ENCODE measurements at places on chromosomes 16 and 17.

DNA sequence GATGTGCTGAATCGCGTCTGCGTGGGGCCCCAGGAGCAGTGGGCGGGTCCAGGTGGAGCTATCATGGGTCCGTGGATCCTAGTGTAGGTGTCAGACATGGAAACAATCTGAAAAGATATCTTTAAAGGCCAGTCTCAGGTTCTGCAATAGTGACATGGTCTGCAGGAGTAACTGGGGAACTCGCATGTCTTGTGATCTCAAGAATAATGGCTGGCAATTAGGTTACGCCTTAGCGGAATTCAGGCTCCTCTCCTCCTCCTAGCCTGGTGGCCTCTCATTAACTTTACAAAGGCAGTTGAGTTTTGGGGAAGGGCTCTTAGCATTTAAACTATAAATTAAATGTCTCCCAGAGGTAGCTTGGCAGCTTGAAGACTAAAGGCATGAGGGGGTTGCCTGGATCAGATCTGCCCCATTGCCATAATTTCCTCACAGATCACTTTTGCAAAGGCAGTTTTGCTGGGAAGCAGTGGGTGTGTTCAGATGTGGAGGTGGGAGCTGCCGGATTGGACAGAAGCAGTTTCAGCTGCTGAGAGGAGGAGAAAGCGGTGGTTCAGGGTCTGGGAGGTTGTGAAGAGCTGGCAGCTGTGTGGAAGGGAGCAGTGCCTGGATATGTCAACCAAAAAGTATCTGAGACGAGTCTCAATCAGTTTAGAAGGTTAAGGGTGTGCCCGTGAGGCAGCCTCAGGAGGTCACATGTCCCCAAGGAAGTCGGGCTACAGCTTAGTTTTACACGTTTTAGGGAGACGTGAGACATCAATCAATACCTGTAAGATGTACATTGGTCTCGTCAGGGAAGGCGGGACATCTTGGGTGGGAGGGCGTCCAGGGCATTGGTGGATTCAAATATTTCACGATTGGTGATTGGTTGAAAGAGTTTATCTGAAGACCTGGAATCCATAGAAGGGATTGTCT is 2.7 kb downstream of the TBCD start:
- no peak for DNase-seq

DNA sequence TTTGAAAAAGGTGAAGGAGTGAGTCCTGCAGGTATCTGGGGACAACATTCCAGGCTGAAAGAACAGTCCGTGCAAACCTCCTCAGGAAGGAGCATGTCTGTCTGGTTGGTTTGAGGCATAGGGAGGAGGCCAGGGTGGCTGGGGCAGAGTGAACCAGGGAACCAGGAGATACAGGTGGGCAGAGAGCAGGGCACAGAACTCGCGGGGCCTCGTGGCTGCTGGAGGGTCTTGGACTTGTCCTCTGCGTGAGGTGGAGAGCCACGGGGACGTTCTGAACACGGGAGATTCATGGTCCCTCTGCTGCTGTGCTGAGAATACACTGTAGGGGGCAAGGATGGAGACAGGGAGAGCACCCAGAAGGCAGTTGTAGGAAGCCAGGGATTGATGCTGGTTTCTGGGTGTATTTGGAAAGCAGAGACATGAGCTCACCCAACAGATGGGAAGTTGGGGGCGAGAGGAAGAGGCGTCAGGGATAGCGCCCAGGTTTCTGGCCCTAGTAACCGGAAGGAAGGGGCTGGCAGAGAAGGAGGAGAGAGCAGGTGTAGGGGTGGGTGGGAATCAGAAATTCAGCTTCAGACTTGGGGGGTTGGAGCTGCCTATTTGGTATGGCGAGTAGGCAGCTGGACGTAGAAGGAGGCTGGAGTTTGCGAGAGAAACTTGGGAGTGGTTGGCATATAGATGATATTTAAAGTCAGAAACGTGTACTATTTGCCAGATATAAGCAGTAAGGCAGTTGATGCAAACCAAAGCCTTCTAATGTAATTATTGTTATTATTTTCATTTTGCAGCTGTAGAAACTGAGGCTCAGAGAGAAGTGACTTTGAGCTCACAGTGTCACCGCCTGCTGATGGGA is at the start of gene CCL17:
Gene CCL17 (plus strand): TSS at position 803 of the 853 bp plus-strand sequence. CDS start 9,166 bp downstream, outside the sequence.
- DNase-seq: no peak

DNA sequence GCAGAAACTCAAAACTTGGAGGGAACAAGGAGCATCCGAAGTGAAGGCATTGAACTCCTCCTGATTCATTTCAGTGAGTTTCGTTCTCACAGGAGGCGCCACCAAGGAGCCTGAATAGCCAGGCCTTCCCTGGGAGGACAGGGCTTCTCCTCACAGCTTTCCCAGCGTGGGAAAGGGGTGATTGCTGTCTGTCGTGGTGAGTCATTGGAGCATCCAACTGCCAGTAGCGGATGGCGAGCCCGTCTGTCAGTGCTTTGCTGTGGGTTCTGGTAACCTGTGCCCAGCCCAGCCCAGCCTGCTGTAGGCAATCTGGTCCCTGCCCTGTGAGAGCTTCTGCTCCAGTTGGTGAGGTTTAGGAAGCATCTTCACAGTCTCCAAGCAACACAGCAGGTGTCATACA is 28.3 kb downstream of the PLCD3 start:
- DNase-seq: no peak

- DNase-seq: no peak
Measured at GRCh38 chr17:81140018-81140417, 25.3 kb upstream of the PVALEF start.

DNA sequence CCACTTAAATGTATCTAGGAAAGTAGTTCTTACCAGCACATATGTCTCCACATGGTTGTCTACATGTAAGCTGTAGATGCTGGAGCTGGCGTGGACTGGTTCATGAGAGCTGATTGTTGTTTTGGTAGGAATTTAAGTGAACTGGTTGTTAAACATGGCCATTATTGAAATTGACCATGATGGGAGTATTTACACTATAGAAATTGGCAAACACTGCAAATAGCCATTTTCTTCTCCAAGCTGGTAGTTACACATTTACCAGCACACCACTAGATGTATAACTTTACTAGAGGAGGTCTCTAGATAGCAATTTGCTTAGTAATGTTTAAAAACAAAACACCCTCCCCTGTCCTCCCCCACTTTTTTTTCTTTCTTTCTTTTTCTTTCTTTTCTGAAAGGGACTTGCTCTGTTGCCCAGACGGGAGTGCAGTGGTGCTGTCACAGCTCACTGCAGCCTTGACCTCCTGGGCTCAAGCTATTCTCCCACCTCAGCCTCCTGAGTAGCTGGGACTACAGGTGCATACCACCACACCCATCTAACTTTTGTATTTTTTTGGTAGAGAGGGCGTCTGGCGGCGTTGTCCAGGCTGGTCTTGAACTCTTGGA is 24.2 kb downstream of the IGSF6 start:
- no peak for DNase-seq
